ENCODE measurements at places on chromosomes 7 and 10.

DNA sequence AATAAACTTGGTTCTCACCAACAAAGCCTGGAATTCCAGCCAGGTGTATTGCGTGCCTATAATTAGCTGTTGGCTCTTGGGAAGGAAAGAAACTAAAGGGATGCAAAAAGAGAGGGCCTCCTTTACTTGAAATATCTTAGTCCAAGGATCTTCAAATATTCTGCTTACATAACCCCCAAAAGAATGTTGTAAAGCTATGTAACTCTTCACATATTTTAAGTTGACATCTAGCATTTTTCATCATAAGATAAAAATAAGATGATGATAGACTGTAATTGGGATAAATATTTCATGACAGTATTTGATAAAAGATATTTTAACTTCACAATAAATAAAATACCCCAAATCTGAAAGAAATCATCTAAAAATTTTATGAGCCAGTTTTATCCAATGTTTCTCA, 52.5 kb upstream of the SEPTIN7 start:
- DNase-seq = no peak

DNA sequence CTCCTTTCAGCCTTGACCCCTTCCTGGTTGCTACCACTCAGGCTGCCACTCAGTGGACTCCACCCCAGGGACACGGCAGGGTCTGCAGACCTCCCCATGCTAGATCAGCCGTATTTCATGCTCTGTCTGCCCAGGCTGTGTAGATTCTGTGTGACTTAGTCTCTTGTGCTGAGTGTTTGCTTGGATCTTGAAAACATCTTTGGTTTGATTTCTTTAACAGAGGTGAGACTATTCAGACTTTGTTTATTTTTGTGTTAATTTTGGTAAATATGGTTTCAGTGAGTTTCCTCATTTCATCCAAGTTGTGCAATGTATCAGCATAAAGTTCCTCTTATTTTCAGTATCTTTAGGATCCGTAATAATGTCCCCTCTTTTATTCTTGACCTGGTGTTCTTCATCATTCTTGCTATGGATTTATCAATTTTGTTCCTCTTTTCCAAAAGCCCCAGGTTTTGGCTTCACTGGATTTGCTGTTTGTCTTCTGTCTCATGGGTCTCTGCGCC, 21.2 kb upstream of the PWWP2B start:
- no peak for DNase-seq

DNA sequence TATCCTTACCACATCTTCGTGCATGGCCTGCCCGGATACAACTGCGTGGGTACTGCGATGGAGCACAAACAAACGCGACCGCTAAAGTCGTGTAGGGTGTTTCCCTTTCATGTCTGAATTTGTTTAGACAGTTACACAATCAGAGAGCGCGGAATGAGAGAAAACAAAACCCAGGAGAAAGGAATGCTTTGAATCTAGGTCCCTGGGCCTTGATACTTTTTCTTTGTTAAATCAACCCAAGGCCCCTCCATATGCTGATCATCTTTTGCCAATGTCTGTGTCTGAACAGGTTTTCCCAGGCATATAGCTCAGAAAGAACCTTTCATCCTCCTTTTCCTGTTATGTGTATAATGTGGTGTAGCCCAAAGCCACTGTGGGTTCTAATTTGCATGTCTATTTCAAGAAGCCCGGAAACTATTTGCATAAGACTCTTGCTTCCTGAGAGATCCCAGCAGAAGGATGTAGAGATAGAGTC, 145.8 kb downstream of the FRMD4A start:
- peak; percentile 71 for DNase-seq

GRCh38 chr7:7157887-7158271, 24.5 kb upstream of the C1GALT1 start:
- no peak for DNase-seq

- no peak for DNase-seq
These were observed 17.2 kb upstream of the AGR2 start for GRCh38 chr7:16822029-16822428.

- DNase-seq = no peak
These were observed 3.2 kb downstream of the MMS19 start for GRCh38 chr10:97494863-97495506.

DNA sequence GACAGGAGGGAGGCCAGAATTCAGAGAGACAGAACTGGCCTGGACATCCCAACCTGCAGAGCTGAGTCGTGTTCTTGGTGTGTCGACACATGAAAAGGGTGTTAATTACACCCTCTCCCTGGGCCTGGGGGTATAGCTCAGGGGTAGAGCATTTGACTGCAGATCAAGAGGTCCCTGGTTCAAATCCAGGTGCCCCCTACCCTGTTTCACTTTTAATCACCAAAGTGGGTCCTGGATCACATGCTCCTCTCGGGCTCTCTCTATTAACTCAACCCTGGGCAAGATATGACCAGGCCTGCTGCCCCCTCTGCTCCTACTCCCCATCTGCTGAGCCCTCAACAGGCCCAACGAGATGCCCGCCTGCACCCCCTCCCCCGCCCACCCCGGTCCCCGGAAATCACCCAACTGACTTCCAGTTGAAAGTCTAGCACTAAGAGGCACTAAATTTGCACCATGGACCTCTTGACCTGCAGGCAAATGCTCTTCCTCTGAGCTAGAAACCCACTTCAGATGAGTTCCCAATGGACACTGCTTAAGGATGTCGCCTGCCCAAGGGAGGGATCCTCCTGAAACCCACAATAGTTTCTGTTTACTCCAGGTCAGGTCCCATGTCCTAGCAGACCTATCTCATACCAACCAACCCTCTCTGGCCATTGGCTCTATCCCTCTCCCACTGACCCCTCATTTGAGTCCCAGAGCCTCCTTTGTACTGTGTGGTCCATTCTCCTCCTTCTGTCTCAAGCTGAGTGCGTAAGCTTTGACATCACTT, 137.6 kb downstream of the ZNF467 start:
- no peak for DNase-seq

- DNase-seq = peak; percentile 88
These were observed at the start of gene ORAI2 for GRCh38 chr7:102433219-102434038. TSS of gene ORAI2 (plus strand) at chr7:102433575. CDS start at chr7:102438957, 5,382 bp downstream.

DNA sequence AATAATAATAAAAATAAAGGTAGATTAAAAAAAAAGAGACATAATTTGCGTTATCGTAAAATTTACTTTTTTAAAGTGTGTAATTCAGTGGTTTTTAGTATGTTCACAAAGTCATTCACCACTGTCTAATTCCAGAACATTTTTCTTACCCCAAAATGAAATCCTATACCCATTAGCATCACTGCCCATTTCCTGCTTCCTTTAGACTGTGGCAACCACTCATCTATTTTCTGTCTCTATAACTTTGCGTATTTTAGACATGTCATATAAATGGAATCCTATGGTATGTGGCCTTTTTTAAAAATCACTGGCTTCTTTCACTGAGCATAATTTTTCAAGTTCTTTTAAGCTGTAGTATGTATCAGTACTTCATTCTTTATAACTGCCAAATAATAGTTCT, 53.6 kb downstream of the KAT6B start:
- DNase-seq = no peak

DNA sequence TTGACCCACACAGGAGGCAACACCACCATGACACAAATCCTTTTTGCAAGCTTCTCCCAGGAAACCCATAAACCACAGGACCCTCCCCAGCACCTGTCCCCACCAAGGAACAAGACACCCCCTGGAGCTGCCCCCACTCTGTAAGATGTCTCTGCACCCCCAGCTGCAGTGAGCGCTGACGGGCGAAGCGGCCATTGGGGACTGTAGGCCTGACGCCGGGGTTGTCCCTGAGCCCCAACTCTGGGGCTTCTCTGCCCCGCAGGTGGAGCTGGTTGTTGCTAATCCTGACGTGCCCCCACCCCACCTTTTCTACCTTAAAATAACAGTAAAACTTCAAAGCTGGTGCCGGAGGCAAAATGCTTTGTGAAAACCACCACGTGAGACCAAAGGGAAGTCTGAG, 94.7 kb upstream of the PPP2R2D start:
- peak; percentile 11 for DNase-seq

DNA sequence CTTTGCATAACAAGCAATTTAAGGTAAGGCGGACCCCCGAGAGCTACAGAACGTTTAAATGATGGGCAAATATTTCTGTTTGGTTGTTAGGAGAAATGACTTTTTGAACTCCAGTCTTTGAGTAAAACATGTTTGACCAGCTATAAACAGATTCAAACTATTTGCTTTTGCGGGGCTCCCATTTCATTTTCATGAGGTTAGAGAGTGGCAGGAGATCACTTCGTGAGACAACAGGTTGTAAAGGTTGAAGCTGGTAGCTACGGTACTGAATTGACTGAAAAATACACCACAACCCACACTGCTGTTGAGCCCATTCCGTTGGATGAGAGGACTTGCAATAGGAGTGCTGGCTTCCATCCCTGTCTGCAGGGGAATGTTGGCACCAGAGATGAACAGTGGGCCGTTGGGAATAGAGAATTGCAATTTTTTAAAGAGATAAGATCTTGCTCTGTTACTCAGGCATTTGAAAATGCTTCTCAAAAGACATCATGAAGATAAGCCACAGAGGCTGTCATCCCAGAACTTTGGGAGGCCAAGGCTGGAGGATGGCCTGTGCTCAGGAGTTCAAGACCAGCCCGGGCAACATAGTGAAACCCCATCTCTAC, 65.7 kb upstream of the CARD11 start:
- no peak for DNase-seq

GRCh38 chr10:61321041-61321857, 131.9 kb downstream of the TMEM26 start:
- DNase-seq = no peak

- no peak for DNase-seq
These were observed 15.1 kb downstream of the PKD1L1 start for GRCh38 chr7:47933215-47933614.

GRCh38 chr10:132132421-132132841, 54.3 kb upstream of the DPYSL4 start:
- DNase-seq = no peak

- DNase-seq = peak; percentile 33
These were observed 507.9 kb downstream of the RPS24 start for GRCh38 chr10:78541481-78542140.
